Renal cortical epithelial cell (primary cell): ENCODE measurements at places on chromosomes 12 and 14. TPM values are rescaled to one million over a fixed set of nuclear protein-coding genes. Genes with fewer than 3 reads are reported as not detected.

DNA sequence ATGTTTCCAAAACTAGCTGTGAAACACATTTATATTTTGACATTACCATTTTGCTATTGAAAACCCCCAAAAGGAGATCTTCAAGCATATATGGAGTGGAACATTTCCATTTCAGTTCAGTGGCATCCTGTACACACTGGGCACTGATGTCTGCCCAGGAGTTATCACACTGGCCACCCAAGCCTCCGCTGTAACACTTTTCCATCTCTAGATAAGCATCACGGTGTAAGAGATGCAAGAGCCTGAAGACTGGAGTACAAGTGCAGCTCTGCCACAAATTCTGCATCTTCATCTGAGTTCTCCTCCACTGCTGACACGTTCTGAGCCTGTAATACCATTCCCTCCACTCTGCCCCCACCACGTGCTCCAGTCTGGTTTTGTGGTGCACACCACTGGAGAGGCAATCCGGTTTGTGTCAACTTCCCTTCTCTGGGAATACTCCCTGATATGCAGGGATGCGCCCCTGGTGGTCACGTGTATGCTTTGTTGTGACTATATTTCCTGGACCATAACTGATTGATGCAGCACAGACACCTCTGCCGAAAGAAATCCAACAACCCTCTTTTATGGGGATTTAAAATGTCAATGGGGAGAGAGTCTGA is 12.7 kb downstream of the SPTLC2 start:
- peak; percentile 50 for DNase-seq

- no peak for DNase-seq
These were observed 11.7 kb downstream of the CINP start for GRCh38 chr14:102351023-102351422.

GRCh38 chr12:57240926-57241401 is 10.0 kb downstream of the STAC3 start:
- DNase-seq = no peak

DNA sequence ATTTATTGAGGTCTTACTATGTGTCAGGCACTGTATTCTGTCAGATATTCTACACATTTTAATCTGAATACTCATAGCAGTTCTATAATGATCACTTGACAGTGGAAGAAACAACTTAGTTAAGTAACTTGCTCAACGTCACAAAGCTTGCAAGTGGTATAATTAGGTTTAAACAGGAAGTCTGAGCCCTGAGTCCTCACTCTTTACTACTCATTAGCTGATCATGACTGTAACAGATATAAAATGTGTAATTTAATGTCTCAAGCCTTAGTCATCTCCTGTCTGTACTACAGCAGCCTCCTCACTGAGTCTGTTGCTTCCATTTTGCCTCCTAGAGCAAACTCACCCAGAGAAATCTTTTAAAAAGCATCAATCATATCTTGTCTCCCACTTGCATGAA is 38.9 kb downstream of the PPP4R4 start:
- DNase-seq = peak; percentile 70

Gene RTL1
- total RNA-seq = not detected in 2 replicates

Gene FAM90A1
- total RNA-seq = 0.10 TPM in 1 of 2 replicates, not detected in the other

Gene OTOGL
- total RNA-seq = under 0.01 TPM in 2 replicates

Gene ACSM4
- total RNA-seq = not detected in 2 replicates
